Fibroblast of lung (primary cell): ENCODE measurements at places on chromosomes 2 and 18.
A peak's percentile ranks its signal among the peaks of the same experiment; 100 is the strongest.

GRCh38 chr2:8567469-8568260 is 114.2 kb upstream of the ID2 start:
- DNase-seq: no peak

GRCh38 chr18:676069-676468 is 18.6 kb downstream of the TYMS start:
- no peak for DNase-seq

- no peak for DNase-seq
These were observed 290.8 kb upstream of the CHAC2 start for GRCh38 chr2:53476834-53477233.

DNA sequence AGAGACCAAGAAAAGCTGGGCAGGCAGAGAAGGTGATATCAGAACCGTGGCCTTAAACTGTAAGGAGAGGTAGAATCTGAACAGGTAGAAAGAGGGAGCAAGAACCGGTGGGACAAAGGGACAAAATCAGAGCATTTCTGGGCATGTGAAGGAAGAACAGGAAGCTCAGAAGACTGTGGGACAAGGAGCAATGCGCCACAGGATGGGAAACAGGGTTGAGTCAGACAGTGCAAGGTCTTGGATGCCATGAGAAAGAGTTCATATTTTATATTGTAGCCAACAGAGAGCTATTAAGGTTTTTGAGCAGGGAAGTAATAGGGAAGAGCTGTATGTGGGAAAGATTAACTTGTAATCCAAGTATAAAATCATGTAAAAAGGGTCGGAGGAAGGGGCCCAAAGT is 106.4 kb upstream of the UGP2 start:
- peak; percentile 40 for DNase-seq

GRCh38 chr2:104654811-104655210 is 199.1 kb upstream of the POU3F3 start:
- DNase-seq: no peak

- DNase-seq: no peak
These were observed 173.4 kb downstream of the EIPR1 start for GRCh38 chr2:3204031-3204821.
